Neural progenitor cell (in vitro differentiated cells): ENCODE measurements at places on chromosomes 16 and 17. TPM values are rescaled to one million over a fixed set of nuclear protein-coding genes. Genes with fewer than 3 reads are reported as not detected.

DNA sequence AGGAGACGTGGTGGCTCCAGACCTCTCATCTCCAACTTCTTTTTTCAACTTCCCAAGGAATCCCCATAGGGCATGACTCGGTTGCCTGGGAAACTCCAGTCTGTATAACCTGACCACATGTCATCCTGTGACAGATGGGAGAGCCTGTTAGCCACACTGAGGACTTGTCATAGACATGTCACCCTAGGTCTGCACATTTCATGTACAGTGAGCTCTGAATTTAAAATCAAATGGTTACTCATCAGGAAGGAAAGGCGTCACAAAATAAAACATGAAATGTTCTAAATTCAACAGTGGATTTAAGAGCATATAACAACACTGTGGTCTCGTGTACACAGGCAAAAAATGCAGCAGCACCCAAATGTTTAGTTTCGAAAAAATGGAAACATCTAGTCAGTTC, 22.2 kb upstream of the ADAMTS18 start:
- no peak for DNase-seq

DNA sequence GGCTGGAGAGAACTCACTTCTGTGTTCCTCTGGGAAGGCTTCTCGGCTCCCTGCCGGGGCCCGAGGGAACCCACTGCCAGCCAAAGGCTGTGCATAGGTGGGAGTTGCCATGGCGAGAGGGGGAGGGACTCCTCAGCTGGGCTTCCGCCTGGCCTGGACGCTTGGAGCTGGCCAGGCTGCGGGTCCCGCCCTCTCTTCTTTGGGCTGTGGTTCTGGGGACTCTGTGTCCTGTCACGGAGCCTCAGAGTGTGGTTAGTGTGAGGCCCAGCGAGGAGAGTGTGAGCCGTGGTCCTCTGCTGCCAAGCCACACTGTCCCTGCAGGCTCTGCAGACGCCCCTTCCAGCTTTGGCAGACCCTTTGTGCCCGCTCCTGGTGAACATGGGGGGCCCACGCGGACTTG, 123.1 kb downstream of the OR1D5 start:
- DNase-seq = peak; percentile 62

- DNase-seq = peak; percentile 94
Measured at GRCh38 chr17:1203111-1203966, 23.6 kb upstream of the ABR start.

CASKIN1 gene
- total RNA-seq = 1.6 and 9.0 TPM in 2 replicates

- DNase-seq = peak; percentile 49
Measured at GRCh38 chr16:26118575-26118974, 426.8 kb downstream of the HS3ST4 start.
